Stimulated activated CD8-positive, alpha-beta memory T cell treated with anti-CD3 and anti-CD28 coated beads, Interleukin-7, amount 100 ng/mL, for 24 hours (primary cell): ENCODE measurements at places on chromosomes 2 and 18.

- DNase-seq, result no peak
Observed at GRCh38 chr18:49172246-49172645, 221.5 kb upstream of the SMAD7 start.

GRCh38 chr2:201643216-201643890, at the start of gene TMEM237:
Gene TMEM237 (minus strand): TSS chr2:201643503. CDS start chr2:201643400, 103 bp downstream.
- peak; percentile 11 for DNase-seq

DNA sequence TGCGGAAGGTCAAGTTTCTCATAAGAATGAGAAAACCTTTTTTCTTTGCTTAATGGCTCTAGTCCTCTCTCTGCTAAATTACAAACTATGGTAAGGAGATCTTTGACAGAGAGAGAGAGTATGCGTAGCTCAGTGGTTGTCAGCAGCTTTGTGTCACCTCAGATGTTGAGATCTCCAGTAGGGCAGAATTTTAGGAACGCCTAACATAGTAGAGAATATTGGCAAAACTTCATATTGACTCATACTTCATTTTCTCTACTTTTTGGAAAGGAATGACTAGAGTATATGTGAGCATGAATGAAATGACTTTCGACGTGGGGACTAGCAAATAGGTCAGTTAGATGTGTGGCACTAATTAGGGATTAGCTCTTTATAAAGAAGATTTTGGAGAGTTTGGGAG, 64.0 kb downstream of the WDR7 start:
- DNase-seq, result no peak

GRCh38 chr2:236302555-236302954, 38.3 kb upstream of the ASB18 start:
- DNase-seq, result no peak

- no peak for DNase-seq
Observed at GRCh38 chr18:1760901-1761300, 810.4 kb downstream of the METTL4 start.

DNA sequence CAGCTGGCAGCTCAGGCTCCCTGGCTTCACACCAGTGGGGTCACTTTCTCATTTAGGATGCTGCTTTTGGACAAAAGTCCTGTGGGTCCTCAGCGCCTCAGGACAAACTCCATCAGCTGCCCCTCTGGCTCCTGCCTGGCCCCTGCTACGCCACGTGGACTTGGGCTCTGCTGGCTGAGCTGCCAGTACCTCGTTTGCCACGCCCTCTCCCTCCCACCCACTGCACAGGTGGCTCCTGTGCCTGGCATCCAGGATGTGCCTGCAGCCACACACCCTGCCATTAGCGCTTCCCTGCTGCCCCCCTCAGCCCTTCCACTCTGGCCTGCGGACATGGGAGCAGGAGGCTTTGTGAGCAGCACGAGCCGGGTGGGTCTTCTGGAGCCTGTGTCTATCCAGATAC, 118.9 kb downstream of the ZNF236 start:
- DNase-seq, result no peak

DNA sequence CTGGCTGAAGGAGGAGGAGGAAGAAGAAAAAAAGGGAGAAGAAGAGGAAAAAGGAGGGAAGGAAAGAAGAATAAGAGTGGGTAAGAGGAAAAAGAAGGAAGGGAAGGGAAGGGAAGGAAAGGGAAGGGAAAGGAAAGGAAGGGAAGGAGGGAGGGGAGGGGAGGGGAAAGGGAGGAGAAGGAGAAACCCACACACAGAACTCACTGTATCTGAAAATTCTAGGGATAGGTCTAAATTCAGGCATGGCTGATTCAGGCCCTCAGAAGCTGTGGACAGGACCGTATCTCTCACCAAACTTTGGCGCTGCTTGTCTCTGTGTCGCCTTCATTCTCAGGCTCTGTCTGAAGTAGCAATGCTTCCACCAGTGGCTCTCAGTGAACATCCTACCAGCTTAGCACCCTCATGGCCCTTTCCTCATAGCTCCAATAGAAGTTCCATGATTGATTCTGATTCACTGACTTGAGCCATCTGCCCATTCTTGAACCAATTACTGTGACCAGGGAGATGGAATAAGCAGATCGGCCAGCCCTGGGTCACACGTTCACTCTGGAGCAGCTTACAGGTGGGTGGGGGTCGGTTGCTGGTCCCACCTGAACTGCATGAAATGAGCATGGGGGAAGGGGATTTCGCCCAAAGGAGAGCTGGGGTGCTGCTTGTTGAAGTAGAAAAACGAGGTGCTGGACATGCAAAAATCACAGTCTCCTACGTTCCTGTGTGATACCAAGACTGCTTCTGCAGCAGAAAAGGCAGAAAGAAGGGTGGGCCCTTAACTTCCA, 59.7 kb downstream of the TTC32 start:
- no peak for DNase-seq

DNA sequence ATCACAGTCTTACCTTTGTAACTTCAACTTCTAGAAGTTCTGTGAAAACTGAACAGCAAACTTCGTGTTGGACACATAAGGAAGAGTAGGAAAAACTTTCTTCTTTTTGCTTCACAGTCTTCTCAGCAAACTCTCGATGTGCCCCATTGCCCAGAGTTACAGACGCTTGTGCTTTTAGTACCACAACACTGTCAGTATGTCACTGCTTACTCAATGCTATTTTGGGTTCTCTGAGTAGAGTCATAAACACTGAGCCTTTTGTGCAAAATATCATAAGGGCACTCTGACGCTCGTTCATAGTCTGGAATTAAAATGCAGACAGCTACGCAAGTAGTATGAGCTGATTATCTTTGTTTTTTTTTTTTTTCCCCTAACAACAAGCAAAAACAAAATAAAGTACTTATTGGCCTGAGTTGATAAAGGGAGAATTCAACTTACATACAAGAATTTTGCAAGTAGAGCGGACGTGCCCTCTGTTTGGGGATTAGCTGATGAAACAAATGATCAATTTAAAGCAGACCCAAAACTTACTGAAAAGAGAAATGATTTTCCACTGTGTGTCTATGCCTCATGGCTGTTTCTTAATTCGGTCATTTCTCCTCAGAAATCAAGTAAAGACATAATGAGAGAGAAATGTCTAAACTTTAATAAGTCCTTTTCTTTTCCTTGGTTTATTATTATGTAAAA, at the start of gene CDH19:
TSS of gene CDH19 (minus strand) at position 150 of the 687 bp plus-strand sequence. CDS start 31,886 bp downstream, outside the sequence.
- no peak for DNase-seq

DNA sequence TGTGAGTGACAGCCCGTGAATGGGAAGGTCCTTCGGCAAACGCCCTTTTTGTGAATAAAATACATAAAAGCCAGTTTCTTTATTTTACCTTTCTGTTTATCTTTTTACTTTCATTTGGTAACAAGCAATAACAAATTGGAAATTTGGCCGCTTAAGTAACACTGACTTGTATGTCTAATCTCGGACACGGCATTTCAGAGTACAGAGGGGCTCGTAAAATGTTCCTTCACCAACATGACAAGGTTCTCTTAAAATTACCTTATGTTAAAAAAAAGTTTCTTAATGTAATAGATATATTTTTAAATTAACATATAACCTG, 558 bp upstream of the NEMP2 start:
- DNase-seq, result no peak

DNA sequence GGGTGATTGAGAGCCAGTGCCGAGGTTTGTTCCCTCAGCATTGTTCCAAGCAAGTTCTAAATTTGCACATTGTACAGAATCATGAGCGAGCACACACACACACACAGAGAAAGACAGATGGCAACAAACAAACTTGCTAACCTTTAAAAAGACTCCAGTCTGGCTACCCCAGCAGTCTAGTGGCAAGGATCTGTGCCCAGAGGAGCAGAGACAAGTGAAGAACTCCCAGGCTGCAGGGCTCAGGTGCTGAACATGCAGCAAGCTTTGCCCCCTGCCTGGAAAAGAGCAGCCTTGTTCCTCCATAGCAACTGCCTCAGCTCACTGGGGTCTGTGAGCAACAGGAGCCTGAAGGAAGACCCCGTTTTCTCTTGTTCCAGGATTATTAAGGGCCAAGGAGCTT, 169.2 kb upstream of the CCDC68 start:
- DNase-seq, result no peak

DNA sequence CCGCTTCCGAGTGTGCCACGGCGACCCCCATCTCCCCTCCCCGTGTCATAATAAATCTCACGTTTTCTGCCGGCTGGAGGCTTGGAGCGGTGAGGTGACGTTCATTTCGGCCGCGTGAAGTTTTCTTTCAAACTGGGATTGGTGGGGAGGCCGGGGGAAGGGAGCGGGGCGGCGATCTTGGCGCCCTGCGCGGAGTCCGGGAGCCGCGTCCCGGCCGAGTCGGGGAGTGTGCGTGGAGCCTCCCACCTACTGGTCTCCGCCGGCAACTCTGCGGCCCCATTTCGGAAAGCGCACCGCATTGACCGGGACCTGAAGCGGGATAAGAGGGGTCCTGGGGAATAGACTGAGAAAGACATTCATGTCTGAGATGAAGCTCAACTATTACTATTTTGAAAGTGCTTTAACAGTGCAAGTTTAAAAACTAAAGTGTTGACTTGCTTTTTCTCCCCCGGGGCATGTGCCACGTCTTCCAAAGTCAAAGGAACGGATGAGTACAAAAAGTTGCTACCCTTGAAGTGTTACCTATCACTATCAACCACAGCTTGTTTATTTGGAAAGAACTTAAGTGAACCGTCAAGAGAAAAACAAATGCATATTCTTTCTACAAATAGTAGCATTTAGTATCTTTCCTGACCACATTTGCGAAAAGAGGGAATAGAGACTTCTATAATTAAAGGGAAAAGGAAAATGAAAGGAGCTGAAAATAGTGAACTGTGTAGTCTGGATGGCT, 818 bp upstream of the IKZF2 start:
- no peak for DNase-seq

- DNase-seq, result no peak
Observed at GRCh38 chr2:209629597-209629996, 142.0 kb upstream of the UNC80 start.

- no peak for DNase-seq
Observed at GRCh38 chr2:186751790-186752189, 57.9 kb downstream of the FAM171B start.

DNA sequence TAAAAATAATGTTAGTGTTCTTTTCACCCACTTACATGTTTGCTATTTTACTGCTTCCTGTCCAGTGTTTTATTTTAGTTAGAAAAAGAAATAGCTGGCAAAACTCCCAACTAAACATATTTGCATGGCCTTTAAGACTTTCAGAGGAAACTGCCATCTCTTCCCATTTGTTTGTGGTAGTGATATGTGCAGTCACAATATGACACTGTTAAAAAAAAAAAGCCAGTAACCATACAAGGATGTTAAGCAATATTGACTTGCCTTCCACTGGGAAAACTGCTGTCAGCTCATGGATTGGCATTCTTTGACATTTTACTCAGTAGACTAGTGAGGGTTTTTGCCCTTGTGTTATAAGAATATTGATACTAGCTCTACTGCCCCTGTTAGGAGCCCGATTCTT, 29.1 kb downstream of the XIRP2 start:
- DNase-seq, result no peak

- DNase-seq, result no peak
Observed at GRCh38 chr18:74407888-74408287, 49.2 kb downstream of the DIPK1C start.

DNA sequence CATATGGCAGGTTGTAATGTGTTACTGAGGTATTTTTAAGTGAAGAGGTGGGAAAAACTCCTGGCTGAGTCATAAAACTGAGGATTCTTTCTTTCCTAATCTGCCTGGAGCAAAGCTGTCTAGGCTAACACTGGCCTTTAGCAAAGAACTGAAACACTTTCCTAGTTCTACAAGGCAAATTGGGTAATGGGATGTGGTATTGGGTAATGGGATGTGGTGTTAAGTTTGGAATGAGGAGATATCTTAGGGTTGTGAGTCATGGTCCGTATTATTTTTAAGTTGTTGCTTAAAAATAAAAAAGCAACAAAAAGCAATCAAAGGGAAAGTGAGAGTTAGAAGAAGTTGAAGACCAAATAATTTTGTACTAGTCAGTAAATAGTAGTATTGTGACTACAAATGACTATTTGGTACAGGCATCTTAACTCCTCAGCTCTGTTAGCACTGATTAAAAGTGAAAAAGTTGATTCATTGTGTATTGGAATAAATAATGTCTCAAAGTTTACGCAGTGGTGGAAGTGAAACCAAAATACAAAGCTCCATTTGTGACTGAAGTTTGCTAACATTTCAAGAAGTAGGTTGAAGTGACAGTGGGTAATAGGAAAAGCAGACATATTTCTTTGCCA, 216.8 kb downstream of the CAMKMT start:
- no peak for DNase-seq

GRCh38 chr18:36893227-36893626, 64.3 kb downstream of the KIAA1328 start:
- DNase-seq, result no peak

- no peak for DNase-seq
Observed at GRCh38 chr2:39741871-39742270, 37.2 kb downstream of the THUMPD2 start.

- DNase-seq, result no peak
Observed at GRCh38 chr2:231573698-231574421, 18.8 kb upstream of the TEX44 start.

DNA sequence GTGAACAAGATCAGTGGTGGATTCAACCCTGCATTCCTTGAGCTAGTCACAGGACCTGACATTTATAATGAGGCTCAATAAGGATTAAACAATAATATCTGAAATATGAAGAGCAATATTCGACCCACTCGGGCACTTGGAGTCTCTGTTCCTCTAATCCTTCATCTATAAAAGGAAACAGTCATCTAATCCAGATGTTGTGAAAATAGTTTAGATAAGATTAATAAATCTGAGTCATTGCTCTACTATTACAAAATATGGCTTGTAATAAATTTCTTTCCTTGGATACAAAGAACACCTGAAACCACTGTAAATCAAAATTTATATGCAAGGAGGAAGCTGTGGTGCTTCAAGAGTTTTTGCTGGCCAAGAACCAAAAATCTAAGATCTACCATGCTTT, 846.9 kb upstream of the ACVR2A start:
- DNase-seq, result no peak

- DNase-seq, result no peak
Observed at GRCh38 chr18:75250471-75250821, 39.8 kb downstream of the TSHZ1 start.

GRCh38 chr2:68774569-68775271, 40.1 kb downstream of the ARHGAP25 start:
- no peak for DNase-seq

GRCh38 chr2:62654876-62655359, 50.6 kb upstream of the EHBP1 start:
- DNase-seq, result no peak

- no peak for DNase-seq
Observed at GRCh38 chr2:127196549-127196948, 23.6 kb downstream of the CYP27C1 start.
